Cardiac muscle cell (in vitro differentiated cells and primary cell): ENCODE measurements at places on chromosomes 7 and 10. TPM values are rescaled to one million over a fixed set of nuclear protein-coding genes. Genes with fewer than 3 reads are reported as not detected.
A peak's percentile ranks its signal among the peaks of the same experiment; 100 is the strongest.

Gene HYAL4
- polyA plus RNA-seq = not detected in 2 replicates

Gene SEPHS1
- polyA plus RNA-seq = 99.7 and 105 TPM in 2 replicates

DNA sequence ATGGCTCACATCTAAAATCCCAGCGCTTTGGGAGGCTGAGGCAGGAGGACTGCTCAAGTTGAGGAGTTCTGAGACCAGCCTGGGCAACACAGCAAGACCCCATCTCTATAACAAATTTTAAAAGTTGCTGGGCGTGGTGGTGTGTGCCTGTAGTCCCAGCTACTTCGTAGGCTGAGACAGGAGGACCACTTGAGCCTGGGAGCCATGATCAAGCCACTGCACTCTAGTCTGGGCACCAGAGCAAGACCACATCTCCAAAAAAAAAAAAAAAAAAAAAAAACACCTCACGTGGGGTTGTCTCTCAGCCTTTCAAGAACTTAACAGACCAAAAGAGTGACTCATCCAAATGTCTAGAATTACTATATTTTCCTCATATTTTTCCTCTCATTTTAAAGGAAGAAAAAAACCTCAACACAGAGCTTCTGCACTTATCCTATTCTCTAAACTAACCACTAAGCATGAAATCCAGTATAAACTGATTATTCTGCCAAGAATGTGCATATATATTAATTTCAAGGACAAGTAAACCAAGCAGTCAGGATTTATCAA is 46.3 kb downstream of the CUL2 start:
- no peak for DNase-seq

DNA sequence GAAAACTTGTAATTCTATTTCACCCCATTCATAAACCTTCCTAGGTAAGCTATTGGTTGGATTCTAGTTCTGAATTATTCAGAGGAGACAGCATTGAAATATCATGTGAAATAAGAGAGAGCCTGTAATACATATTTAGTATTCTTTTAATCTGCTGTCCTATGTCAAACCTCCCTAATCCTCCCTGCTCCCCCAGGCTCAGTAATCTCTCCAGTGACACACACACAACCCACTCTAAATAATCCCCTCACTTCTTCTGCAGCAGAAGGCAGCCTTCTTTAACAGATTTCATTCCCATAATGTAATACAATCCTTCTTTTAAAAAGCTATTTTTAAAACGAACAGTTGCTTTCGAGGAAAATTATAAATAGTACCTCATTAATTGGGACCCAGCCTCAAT is 639.7 kb upstream of the AUTS2 start:
- no peak for DNase-seq

- DNase-seq = no peak
Observed at GRCh38 chr7:139673230-139673629, 104.6 kb downstream of the HIPK2 start.

DNA sequence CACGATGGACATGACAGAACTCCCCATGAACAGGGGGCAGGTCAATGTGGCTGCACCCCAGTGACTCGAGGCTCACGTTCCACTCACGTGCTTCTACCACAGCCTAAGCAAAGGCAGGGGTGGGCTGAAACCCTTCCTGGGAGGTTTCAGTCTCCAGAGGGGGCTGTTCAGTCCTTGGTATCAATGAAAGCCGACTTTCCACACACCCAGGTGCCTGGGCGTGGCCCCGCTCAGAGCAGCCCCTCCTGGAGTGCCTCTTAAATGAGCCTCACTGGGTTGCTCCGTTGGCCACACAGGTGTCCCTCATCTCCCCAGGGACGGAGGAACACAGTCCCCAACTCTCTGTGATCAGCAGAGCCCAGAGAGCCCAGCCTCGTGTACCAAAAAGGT is 90.5 kb upstream of the PDGFA start:
- DNase-seq = no peak

- peak; percentile 46 for DNase-seq
Observed at GRCh38 chr10:68153473-68154210, 44.4 kb downstream of the MYPN start.

GRCh38 chr10:523925-524324 is 165.5 kb downstream of the DIP2C start:
- DNase-seq = no peak

GRCh38 chr7:13262929-13263530 is 575.6 kb downstream of the ARL4A start:
- peak; percentile 68 for DNase-seq
